ENCODE measurements at places on chromosomes 1 and 21.
A peak's percentile ranks its signal among the peaks of the same experiment; 100 is the strongest.

GRCh38 chr21:19468991-19469715, 1065.6 kb upstream of the TMPRSS15 start:
- no peak for DNase-seq

GRCh38 chr1:199301472-199302217, 662.8 kb downstream of the PTPRC start:
- DNase-seq: no peak

- DNase-seq: peak; percentile 18
Measured at GRCh38 chr21:34693192-34693810, 24.5 kb downstream of the CLIC6 start.

DNA sequence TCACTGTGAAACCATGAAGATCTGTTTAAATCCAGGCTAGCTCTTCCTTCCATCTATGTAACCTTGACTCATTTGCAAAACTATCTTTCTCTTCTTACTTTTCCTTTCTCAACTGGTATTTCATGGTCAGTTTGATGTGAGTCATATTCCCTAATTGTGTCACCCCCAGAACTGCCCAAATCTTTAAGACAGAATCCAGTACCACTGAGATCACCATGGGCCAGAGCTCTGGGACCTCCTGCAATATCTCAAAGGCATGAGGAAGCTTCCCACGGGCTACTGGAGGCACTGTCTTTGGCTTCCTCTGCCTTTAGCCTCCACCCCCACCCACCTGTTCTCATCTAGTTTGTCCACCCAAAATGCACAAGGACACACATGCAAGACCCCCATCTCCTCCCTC, 274.4 kb upstream of the FMN2 start:
- no peak for DNase-seq

DNA sequence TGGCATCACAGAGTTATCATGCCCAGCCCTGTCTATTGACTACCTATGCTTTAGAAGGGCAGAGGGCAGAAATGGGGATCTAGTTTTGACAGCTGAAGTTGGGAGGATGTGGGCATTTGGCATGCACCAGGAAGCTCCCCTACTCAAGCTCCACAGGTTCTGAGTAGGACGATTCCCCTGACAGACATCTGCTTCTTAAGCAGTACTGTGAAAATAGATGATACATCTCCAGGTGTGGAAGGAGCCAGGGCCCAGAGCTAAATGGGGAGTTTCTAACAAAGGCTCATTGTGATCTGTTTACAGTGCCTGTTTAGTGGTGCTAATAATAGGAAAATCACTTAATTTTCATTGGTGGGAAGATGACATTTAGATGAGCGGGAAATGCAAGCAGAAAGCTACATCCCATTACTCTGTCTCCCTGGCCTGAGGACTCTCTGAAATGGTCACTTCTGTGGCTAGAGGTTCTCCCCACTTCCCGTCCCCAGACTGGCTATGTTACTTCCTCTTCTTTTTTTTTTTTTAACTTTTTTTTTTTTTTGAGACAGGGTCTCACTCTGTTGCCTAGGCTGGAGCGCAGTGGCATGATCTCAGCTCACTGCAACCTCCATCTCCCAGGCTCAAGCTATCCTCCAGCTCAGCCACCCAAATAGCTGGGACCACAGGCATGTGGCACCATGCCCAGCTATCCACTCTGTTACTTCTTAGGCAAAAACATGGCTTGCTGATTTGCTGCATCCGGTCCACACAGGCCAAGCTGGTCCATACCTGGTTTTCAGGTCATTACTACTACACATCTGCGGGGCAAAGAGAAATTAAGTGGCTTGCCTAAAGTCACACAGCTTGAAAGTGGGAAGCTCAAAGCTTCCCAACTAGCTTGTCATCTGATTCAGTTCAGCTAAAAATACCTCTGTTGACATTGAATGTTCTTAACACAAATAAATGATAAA, 23.2 kb upstream of the CNIH3 start:
- DNase-seq: no peak

DNA sequence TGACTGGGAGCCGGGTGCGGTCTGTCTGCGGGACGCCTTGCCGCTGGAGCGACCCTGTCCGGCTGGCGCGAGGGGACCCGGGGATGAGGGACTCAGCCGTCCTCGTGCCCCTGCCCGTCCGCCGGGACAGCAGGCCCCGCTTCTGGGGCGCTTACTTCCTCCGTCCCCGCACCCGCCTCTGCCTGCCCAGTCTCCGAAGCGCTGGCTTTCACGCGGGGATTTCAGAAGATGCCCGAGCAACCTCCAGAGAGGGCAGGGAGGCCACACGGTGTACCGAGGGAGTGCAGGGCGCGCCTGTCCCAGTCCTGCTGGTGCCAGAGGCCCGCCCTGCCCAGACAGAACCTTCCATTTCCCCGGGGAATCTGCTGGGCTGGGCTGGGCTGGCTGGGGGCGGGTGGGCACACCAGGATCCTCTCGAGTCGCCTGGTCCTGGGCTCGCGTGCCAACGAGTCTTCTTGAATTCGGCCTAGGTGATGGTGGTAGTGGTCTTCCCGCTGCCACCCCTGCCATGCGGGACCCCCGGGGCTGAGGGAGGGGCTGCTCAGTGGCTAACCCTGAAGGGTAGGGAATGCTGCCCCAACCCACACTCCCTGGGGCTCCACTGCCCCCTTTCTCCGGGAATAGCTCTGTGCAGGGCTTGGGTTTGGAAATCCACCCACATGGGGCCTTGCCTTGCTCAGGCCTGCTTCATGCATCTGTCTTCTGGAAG, 2.5 kb upstream of the TRPM2 start:
- no peak for DNase-seq

GRCh38 chr1:172810480-172811175, 151.7 kb downstream of the FASLG start:
- no peak for DNase-seq

- DNase-seq: no peak
Measured at GRCh38 chr1:33248244-33248643, 8.0 kb upstream of the ZNF362 start.
